ENCODE measurements at places on chromosomes 2 and 18. TPM values are rescaled to one million over a fixed set of nuclear protein-coding genes. Genes with fewer than 3 reads are reported as not detected.

MYO3B gene
- total RNA-seq, result 1.1 TPM

NTSR2 gene
- total RNA-seq, result not detected

TACR1 gene
- not detected for total RNA-seq

STPG4 gene
- not detected for total RNA-seq

MPP4 gene
- total RNA-seq, result 0.55 TPM

SCN3A gene
- total RNA-seq, result not detected

THSD7B gene
- total RNA-seq, result not detected

IL36A gene
- total RNA-seq, result not detected

TMSB10 gene
- total RNA-seq, result 14,947 TPM

HOXD8 gene
- total RNA-seq, result not detected

FAP gene
- 20.7 TPM for total RNA-seq

GMCL1 gene
- 12.8 TPM for total RNA-seq

PAX8 gene
- 3.7 TPM for total RNA-seq

ARHGAP25 gene
- 20.4 TPM for total RNA-seq

CRYBA2 gene
- total RNA-seq, result not detected

ABCG8 gene
- total RNA-seq, result not detected

CDH7 gene
- total RNA-seq, result not detected

RAB17 gene
- 4.8 TPM for total RNA-seq

RAMP1 gene
- total RNA-seq, result 8.2 TPM

IL1RL1 gene
- 4.3 TPM for total RNA-seq

PROKR1 gene
- total RNA-seq, result not detected

SERPINB11 gene
- total RNA-seq, result not detected

ST3GAL5 gene
- 12.9 TPM for total RNA-seq

CPO gene
- not detected for total RNA-seq

CCDC148 gene
- 0.19 TPM for total RNA-seq

HSPD1 gene
- 200 TPM for total RNA-seq

ZBTB14 gene
- 5.4 TPM for total RNA-seq

CXCR1 gene
- total RNA-seq, result 0.11 TPM

TMEM150A gene
- total RNA-seq, result 10.4 TPM

SCN1A gene
- not detected for total RNA-seq

ST8SIA5 gene
- total RNA-seq, result not detected

CTLA4 gene
- not detected for total RNA-seq

ZNF385B gene
- not detected for total RNA-seq

HOXD3 gene
- not detected for total RNA-seq

ESCO1 gene
- 10.0 TPM for total RNA-seq

LAMA3 gene
- total RNA-seq, result 608 TPM

GRHL1 gene
- 10.1 TPM for total RNA-seq

KANSL3 gene
- 20.1 TPM for total RNA-seq

SMC6 gene
- total RNA-seq, result 21.6 TPM

MYOM1 gene
- total RNA-seq, result 0.04 TPM

RHOB gene
- total RNA-seq, result 109 TPM

NDC80 gene
- 9.5 TPM for total RNA-seq

CEBPZOS gene
- 17.2 TPM for total RNA-seq

ALKAL2 gene
- total RNA-seq, result not detected

ACYP2 gene
- total RNA-seq, result 11.6 TPM

MARCHF4 gene
- 0.72 TPM for total RNA-seq

UGT1A3 gene
- not detected for total RNA-seq

HOXD12 gene
- total RNA-seq, result not detected

TEX51 gene
- not detected for total RNA-seq

SPP2 gene
- not detected for total RNA-seq

GNAL gene
- 17.6 TPM for total RNA-seq

RNF103 gene
- 9.8 TPM for total RNA-seq

FAM161A gene
- total RNA-seq, result 0.70 TPM

CIB4 gene
- not detected for total RNA-seq

MSTN gene
- not detected for total RNA-seq

NOL4 gene
- total RNA-seq, result 1.9 TPM

MAIP1 gene
- total RNA-seq, result 35.1 TPM

PLGLB2 gene
- total RNA-seq, result 4.1 TPM
